ENCODE measurements at places on chromosomes 6 and 20.

- no peaks in the 10 kb centered on the region for H3K27me3 ChIP-seq
- no peaks in the 10 kb centered on the region for H3K4me1 ChIP-seq
- no peak for DNase-seq
- H3K27ac ChIP-seq: no peak overlapping the region
- no peaks in the 10 kb centered on the region for H3K36me3 ChIP-seq
- H3K4me3 ChIP-seq: no peak overlapping the region
These were observed 21.7 kb downstream of the COL20A1 start for GRCh38 chr20:63314566-63315239.

DNA sequence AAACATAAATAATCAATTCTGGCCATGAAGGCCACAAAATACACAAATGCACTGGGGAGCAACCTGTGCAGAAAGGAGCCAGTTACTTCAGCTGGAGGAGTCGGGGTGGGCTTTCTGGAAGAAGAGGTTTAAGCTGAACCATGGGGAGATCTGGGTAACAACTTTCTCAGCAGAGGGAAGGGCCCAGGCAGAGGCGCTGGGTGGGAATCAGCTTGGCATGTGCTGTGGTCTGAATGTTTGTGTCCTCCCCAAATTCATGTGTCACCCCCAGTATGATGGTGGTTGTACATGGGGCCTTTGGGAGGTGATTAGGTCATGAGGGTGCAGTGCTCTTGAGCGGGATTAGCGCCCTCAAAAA is 107.9 kb downstream of the SYCP2 start:
- DNase-seq: peak; percentile 23
- H3K36me3 ChIP-seq: no peaks in the 10 kb centered on the region
- no peaks in the 10 kb centered on the region for H3K27me3 ChIP-seq
- no peaks in the 10 kb centered on the region for H3K4me1 ChIP-seq

DNA sequence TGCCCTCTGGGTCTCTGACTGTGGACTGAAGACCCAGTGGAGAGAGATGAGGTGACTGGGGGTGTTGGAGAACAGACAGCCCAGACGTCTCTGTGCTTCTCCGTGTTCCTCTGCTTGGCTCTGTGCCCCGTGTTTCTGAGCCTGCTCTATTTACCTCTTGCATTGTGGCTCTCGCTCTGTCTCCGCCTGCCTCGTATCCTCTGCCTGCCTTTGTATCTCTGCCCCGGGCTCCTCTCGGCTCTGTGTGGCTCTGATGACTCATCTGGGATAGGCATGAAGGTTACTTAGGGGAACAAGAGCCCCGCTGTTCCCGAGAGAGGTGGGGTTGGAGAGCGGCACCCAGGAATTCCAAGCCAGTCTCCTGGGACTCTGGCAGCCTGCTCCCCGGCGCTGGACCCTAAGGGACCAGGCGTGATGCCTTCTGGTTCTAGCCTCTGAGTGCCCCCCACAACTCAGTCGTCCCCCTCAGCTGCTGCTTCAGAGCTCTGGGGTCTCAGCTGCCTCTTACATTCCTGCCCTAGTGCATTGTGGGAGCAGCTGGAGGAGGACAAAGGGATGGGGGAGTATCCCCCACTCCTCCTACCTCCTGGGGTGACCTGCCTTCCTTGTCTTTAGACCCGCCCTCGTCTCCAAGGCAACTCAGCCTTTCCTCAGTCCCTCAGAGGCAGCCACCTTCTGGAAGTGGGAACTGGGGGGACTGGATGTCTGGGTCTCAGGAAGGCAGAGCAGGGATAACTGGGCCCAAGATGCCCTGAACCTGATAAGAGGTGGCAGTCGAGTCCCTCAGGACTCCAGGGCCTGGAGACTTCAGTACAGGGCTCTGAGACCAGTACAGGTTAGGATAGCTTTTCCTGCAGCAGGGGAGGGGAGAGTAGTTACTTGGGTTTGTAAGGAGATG is 1.9 kb downstream of the DDR1 start:
- no peak overlapping the region for H3K4me3 ChIP-seq
- DNase-seq: no peak
- peaks cover 11% of the 10 kb centered on the region for H3K4me1 ChIP-seq
- H3K27me3 ChIP-seq: peaks cover 20% of the 10 kb centered on the region
- H3K36me3 ChIP-seq: no peaks in the 10 kb centered on the region

- DNase-seq: no peak
- no peak overlapping the region for H3K4me3 ChIP-seq
- no peak overlapping the region for H3K27ac ChIP-seq
- H3K27me3 ChIP-seq: no peaks in the 10 kb centered on the region
- H3K36me3 ChIP-seq: no peaks in the 10 kb centered on the region
- H3K4me1 ChIP-seq: no peaks in the 10 kb centered on the region
These were observed 276.5 kb downstream of the SMOC2 start for GRCh38 chr6:168717491-168717890.

- no peak overlapping the region for H3K27ac ChIP-seq
- peaks cover 5% of the 10 kb centered on the region for H3K4me1 ChIP-seq
- DNase-seq: no peak
- H3K36me3 ChIP-seq: no peaks in the 10 kb centered on the region
- H3K27me3 ChIP-seq: peaks cover 29% of the 10 kb centered on the region
These were observed 6.9 kb upstream of the SMIM28 start for GRCh38 chr6:138370631-138371451.

DNA sequence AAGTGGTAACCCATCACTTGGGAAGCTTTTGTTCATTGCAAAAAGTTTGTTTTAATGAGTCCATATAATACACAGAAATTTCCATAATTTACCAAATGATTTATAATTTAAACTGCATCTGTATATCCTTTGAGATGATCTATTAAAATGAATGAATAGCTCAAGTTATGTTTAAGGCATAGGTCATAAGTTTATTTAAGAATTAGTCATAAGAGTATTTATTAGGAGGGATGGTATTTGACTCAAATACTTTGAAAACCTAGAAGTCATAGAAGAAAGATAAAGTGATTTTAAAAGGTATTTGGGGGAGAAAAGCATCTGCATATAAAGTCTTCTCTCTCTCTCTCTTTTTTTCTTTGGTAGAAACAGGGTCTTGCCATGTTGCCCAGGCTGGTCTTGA is 388.5 kb downstream of the CDKAL1 start:
- no peaks in the 10 kb centered on the region for H3K27me3 ChIP-seq
- H3K27ac ChIP-seq: no peak overlapping the region
- H3K4me1 ChIP-seq: peaks cover 27% of the 10 kb centered on the region
- H3K4me3 ChIP-seq: no peak overlapping the region

DNA sequence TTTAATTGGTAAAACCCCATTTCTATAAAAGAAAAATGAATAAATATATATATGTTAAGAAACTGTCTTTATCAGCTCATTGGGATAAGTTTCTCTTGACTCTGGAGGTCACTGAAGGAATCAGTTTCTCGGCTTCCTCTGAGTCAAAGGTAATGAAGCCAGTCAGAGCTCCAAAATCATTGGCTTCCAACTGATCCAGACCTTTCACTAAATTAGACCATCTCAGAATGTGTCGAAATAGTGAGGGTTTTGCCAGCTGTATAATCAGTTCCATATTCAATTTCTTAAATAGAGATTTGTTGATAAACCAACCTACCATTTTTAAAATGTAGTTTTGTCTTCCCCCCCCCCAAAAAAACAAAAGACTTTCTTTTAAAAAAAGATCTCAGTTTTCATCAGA is 60.5 kb upstream of the SRSF6 start:
- DNase-seq: no peak
- no peaks in the 10 kb centered on the region for H3K27me3 ChIP-seq
- no peak overlapping the region for H3K27ac ChIP-seq
- H3K4me1 ChIP-seq: no peaks in the 10 kb centered on the region
- no peaks in the 10 kb centered on the region for H3K36me3 ChIP-seq

DNA sequence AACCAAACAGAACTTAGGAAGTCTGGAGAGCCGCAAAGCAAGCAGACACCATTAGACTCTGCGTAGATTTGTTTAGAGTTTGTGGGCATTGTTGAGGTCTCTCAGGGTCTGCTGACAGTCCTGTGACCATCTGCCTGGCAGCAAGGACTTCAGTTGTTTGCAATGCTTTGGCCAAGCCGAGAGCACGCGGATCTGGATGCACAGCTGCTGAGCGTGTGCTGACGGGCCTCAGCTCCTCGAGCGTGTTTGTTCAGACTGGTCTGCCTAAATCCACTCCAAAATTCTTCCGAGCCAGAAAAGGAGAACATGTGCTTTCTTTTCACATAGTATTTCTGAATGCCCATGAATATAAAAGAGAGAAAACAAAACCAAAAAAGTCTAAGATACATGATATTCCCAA is 159.0 kb downstream of the ZNF217 start:
- DNase-seq: no peak
- no peaks in the 10 kb centered on the region for H3K36me3 ChIP-seq
- H3K4me3 ChIP-seq: no peak overlapping the region
- peaks cover 2% of the 10 kb centered on the region for H3K27me3 ChIP-seq
- H3K4me1 ChIP-seq: no peaks in the 10 kb centered on the region

- H3K27me3 ChIP-seq: no peaks in the 10 kb centered on the region
- H3K4me1 ChIP-seq: no peaks in the 10 kb centered on the region
- H3K4me3 ChIP-seq: no peak overlapping the region
- no peak for DNase-seq
- no peak overlapping the region for H3K27ac ChIP-seq
- H3K36me3 ChIP-seq: no peaks in the 10 kb centered on the region
These were observed 51.7 kb upstream of the TFAP2D start for GRCh38 chr6:50661636-50662035.

DNA sequence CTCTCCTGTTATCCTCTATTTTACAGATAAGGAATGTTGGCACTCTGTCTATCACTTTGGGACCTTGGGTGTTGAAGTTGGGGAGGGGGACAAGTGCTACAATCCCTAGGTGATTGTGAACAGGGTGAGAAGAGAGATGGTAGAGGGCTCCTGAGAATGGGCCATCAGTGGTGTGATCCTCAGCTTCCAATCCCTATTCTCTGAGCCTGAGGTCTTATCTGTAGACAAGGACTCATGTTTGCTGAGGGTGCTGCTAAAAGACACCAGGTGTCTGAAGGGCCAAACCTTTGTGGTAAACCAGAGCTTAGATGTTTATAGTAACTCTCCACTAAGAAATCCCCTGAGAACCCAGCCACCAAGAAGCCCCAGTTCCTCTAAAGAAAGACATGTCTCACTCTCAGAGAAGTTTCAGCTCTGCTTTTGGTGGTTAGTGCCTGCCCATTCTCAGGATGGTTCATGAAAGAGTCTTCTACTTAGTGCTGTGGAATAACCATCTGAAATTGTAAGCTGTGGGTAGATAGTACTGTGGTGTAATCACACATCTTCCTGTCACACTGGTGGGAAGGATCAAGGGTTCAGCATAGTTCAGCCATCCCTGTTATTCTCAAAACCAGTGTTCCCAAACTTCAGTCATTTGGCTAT is 58.2 kb upstream of the IL20RA start:
- peaks cover 23% of the 10 kb centered on the region for H3K4me1 ChIP-seq
- peak; percentile 63 for DNase-seq
- H3K27me3 ChIP-seq: no peaks in the 10 kb centered on the region
- H3K36me3 ChIP-seq: peaks cover 13% of the 10 kb centered on the region

DNA sequence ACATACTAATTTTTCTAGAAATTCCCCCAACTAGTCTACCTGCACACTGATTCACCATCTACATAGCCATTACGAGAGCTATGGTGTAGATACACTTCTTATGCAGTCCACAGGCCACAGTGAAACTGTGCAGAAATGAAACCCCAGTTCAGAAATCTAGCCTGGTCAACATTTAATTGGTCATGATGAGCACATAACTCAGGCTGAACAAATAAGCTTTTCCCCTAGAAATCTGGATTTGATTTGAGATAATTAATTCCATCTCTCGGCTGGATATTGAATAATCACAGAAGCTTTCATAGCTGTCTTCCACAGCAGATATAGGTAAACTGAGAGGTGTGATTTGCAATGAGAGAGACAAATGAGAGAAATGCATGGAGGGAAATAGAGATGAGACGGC is 22.6 kb upstream of the TINAG start:
- no peak for DNase-seq
- no peak overlapping the region for H3K27ac ChIP-seq
